Memory B cell (primary cell): ENCODE measurements at places on chromosomes 13 and 19.

- no peak for DNase-seq
Measured at GRCh38 chr19:14954071-14954655, 12.9 kb downstream of the OR7C2 start.

- no peak for DNase-seq
Measured at GRCh38 chr13:101149735-101150384, 266.4 kb downstream of the NALCN start.

- DNase-seq, result no peak
Measured at GRCh38 chr13:94139393-94139995, 340.0 kb downstream of the DCT start.

DNA sequence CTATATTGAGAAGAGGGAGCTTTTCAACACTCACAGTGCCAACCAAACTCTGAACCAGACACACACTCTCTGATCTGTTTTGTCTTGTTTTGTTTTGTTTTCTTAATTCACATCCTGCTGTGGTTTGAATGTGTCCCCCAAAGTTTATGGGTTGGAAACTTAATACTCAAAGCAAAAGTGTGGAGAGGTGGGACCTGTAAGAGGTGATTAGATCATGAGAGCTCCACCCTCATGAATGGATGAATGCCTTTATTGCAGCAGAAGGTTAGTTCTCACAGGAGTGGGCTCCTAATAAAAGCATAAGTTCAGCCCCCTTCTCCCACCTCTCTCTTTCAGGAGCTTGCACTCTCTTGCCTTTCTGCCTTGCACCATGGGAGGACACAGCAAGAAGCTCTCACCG lies 957.1 kb downstream of the PCDH9 start:
- no peak for DNase-seq

GRCh38 chr13:30113983-30114570 lies 193.3 kb downstream of the KATNAL1 start:
- no peak for DNase-seq

- no peak for DNase-seq
Measured at GRCh38 chr19:51070334-51071094, 5.6 kb upstream of the KLK13 start.

DNA sequence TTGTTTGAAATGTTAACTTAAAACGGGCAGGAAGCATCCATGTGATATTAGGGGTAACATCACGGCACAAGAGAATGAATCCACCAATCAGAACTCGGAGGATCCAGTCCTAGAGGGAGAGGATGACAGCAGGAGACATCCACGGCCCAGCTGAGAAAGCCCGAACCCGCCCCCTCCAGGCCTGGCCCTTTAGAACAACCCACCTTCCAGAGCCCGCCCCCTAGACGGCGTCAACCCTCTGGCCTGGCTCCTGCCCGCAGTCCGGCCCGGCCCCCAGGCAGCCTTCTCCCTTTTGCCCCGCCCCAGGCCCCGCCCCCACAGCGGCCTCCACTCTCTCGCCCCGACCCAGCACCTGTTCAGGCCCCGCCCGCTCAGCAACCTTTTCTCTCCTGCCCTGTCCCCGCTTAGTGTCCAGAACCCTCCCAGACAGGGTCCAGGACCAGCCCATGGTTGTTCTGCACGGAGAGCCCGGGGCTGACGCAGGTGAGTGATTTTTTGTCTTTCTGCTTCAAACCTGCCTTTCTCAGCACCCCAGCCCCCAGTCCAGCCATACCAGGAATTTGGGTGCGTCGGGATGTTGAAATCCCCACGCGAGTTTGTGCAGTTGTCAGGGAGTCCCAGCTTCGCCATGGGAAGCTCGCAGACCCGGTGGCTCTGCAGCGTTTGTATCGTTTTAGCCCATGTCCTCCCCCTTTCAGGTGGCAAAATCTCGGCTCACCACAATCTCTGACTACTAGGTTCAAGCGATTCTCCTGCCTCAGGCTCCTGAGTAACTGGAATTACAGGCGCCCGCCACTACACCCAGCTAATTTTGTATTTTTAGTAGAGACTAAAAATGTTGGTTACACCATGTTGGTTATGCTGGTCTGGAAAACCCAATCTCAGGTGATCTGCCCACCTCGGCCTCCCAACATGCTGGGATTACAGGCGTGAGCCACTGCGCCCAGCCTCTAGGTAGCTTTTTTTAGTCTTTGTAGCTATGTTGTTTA lies 16.1 kb downstream of the ZNF816 start:
- DNase-seq, result no peak

GRCh38 chr19:13214036-13214730 lies 64.0 kb downstream of the IER2 start:
- no peak for DNase-seq

GRCh38 chr19:35383536-35383935 lies 12.7 kb downstream of the GPR42 start:
- no peak for DNase-seq

GRCh38 chr13:63381078-63381859 lies 1965.6 kb upstream of the PCDH20 start:
- DNase-seq, result no peak

- DNase-seq, result no peak
Measured at GRCh38 chr19:58279925-58280316, 1.2 kb downstream of the ZNF8 start.

- DNase-seq, result no peak
Measured at GRCh38 chr19:2546128-2547032, 70.5 kb downstream of the GADD45B start.

DNA sequence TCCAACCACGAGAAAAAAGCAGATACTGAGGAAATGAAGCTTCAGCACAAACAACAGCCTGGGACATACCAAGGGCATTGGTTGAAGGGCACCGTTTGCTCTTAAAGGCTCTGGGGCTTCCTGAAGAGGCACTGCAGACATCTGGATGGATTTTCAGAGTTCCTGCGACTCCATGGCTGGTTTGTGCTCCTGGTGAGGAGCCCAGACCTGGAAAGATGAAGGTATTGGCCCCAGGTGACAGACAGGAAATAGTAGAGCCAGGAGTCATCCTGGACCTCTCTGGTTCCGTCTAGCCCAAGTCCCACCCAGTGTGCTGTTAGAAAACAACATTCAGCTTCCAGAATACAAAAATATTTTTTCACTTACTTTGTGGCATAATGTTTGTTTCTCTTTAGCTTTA lies 6.3 kb downstream of the IL17D start:
- DNase-seq, result no peak

GRCh38 chr13:98549728-98550317 lies 27.1 kb downstream of the STK24 start:
- no peak for DNase-seq

DNA sequence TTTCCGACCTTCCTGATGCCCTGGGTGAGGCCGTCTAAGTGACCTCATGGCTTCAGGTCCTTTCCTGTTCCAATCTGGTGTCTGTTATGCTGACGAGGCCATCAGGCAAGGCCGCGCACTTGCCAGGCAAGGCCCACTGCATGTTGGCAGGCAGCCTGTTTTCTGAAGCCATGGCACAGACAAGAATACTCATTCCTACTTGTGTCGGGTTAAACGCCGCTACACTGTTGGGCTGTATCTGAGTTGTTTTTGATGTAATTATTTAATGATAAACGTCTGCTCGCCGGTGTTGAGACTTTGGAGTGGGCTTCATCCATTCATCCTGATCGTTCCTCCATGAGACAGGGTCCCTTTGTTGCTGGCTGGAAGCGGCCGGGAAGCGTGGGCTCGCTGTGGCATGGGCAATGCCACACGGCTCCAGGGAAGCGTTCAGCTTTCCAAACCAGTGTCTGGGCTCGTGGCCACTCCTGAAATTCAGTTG lies 92.1 kb downstream of the ATP11A start:
- DNase-seq, result no peak

DNA sequence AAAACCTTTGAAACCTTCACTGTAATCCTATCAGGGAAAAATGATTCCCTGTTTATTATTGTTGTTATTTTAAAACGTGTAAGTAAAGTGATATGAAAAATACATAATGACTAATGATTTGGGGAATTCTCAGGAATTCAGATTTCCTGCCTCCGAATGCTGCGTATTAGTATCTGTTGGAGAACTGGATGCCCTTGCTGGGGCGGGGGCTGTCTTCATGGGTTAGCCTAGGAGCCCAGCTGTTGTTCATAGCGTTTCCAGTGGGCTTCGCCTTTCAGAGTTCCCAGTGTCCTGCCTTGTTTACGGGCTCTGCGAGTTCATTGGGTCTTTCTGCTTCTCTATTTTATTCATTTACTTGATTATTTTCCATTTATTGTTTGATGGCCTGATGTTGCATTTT lies 18.4 kb downstream of the NAXD start:
- no peak for DNase-seq

GRCh38 chr13:75705395-75705794 lies 69.3 kb downstream of the LMO7 start:
- no peak for DNase-seq

GRCh38 chr13:30165071-30165470 lies 142.3 kb downstream of the KATNAL1 start:
- no peak for DNase-seq
